ENCODE measurements at places on chromosomes 4 and X. TPM values are rescaled to one million over a fixed set of nuclear protein-coding genes. Genes with fewer than 3 reads are reported as not detected.

- DNase-seq, result no peak
Observed at GRCh38 chr4:81508411-81509185, 36.9 kb upstream of the RASGEF1B start.

Gene BEND4
- polyA plus RNA-seq, result 1.00 TPM

DNA sequence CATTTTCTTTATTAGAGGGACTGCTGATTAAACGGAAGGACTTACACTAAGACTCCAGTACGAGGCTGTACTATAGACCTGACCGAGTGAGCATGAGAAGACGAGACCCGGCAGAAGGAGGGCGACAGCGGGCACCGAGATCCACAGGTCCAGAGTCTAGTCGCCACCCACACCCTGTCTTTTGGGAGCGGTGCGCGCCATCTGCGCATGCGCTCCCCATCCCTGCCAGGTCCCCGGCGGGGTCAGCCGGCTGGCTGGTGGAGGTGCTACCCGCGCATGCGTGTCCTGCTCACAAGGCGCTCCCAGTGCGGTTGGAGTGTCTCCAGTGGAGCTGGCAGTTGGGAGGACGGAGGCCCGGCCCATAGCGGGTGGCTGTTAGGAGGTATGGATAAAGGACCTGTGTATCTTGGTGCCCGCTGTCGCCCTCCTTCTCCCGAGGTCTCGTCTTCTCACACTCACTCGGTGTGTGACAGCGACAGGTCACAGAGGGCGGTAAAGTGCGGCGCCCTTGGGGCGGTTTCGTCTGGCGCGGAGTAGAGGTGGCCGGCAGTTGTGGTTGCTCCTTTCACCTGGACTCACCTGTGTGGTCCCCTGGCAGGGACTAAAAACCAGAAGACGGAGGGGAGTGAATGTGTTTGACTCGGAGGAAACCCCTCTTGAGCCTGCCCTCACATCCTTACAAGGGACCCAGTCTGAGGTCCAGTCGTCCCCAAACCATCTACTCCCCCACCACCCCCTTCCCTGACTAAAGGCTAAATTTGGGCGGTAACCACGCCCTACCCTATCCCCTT is 7.6 kb upstream of the HSD17B10 start:
- no peak for DNase-seq

Gene S100G
- not detected for polyA plus RNA-seq

DNA sequence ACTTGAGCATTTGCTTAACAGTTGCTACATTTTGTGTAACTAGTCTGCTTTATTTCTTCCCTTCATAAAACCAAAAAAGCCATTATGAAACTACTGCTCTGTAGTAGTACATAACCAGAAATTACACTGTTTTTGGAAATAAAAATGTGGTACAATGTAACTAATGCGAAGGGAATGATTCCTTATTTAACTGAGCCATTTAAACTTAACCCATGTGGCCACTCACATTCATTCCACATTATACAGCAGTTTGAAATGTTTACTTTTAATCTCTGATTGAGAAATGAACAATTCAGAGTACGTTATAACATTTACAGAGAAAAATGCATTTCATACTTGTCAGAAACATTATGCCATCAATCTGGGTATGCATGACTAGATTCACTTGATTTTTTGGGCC is 94.2 kb downstream of the NYX start:
- no peak for DNase-seq

- DNase-seq, result no peak
Observed at GRCh38 chr4:159463235-159463634, 360.4 kb downstream of the RAPGEF2 start.

Gene SSX4
- not detected for polyA plus RNA-seq

Gene DUSP9
- polyA plus RNA-seq, result 50.7 TPM

- no peak for DNase-seq
Observed at GRCh38 chrX:29851857-29852605, 363.3 kb upstream of the MAGEB2 start.

- no peak for DNase-seq
Observed at GRCh38 chr4:43286137-43286536, 393.6 kb downstream of the GRXCR1 start.

- no peak for DNase-seq
Observed at GRCh38 chrX:74450803-74451449, 29.6 kb downstream of the SLC16A2 start.

- no peak for DNase-seq
Observed at GRCh38 chr4:152220201-152220666, 315.7 kb downstream of the FBXW7 start.

- no peak for DNase-seq
Observed at GRCh38 chr4:73864961-73865360, 4.2 kb upstream of the CXCL1 start.

Measured in right renal pelvis (tissue), 4 donors.